Esophagus squamous epithelium (tissue), 5 donors: ENCODE measurements at places on chromosomes 7 and 10.

DNA sequence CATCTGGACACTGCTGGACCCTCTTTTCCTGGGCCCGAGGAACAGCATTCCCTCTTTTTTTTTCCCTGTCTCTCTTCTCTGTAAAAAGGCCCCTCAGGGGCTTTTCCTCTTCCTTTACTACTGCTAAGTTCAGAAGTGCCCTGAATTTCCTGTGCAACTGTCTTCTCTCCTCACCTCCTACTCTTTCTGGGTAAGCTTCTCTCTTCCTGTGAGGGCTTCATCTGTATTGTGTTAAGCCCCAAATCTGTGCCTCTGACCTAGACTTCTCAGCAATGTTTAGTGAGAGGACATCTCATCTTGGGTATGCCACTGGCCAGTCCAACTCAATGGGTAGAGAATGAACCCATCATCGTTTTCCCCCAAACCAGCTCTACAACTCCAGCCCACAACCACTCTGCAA lies 174.2 kb downstream of the PTEN start:
- no peak for DNase-seq

DNA sequence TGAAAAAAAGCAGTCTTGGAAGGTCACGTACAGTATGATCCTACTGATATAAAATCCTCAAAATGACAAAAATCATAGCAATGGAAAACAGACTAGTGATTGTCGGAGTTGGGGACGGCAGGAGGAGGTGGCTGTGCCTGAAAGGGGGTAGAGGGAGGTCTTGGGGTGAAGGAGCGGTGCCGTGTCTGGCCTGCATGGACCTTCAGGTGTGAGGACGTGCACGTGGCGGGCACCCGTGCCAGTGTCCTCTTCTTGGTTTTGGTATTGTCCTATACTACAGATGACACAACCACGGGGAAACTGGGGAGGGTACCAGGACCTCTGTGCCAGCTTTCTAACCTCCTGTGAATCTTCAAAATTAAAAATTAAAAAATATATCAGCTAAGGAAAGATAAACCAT lies 73.0 kb downstream of the COBL start:
- no peak for DNase-seq

- DNase-seq = no peak
Measured at GRCh38 chr10:48384699-48384982, 78.2 kb downstream of the MAPK8 start.

- no peak for DNase-seq
Measured at GRCh38 chr7:98086281-98086718, 20.4 kb upstream of the LMTK2 start.
